A549 (cell line): ENCODE measurements at places on chromosomes 12 and 14. TPM values are rescaled to one million over a fixed set of nuclear protein-coding genes. Genes with fewer than 3 reads are reported as not detected.

DNA sequence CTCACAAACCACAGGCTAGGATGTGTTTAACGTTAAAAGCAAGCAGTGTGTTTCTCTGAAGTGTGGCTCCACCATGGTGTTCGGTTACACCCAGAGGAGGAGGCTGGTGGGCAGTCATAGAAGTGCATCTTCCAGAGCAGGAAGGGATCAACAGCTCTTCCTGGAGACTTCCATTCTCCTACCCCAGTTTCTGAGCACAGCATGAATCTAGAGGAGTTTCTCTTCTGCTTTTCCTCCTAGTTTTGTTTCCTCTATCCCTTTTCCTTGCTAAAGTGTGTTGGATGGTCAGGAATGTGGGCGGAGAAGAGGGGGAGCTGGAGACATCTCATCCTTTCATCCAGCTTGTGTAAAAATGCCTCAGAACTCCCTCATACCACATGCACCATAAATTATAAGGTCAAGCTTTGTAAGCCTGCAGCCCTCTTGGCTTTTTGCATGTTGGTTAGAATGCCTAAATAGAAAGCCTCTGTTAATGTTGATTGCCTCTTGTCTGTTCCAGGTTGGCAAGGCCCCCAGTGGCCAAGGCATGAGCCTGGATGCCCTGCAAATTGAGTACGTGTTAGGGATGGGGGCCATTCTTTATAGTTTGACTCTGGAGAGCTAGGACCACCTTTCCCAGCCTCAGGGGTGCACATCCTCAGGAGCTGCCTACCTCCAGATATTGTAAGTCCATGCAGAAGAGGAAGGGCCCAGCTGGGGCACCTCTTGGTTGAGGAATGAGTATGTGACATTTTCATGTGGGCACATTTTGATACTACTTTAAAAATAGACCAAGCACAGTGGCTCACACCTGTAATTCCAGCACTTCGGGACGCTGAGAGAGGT, 4.0 kb upstream of the CKAP4 start:
- DNase-seq = no peak

GRCh38 chr14:64422005-64422404, 33.9 kb downstream of the MTHFD1 start:
- no peak for DNase-seq

DNA sequence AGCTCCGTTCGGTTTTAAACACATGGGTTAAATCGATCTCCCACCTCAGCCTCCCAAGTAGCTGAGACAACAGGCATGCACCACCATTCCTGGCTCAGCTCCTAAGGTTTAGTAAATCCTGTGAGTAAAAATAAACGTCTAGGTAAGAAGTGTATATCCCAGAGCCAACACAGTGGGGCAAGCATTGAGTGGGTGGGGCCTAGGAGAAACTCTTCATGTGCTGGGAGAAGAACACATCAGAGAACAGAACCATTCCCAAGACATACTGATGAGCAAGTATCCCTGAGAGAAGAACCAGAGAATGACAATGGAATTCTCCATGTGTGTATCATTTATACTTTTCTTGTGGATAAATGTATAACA, 86.3 kb downstream of the SEC23A start:
- no peak for DNase-seq

The SCNN1A gene
- polyA plus RNA-seq = 4.3 to 6.0 TPM (median 5.7 TPM) in 3 replicates

DNA sequence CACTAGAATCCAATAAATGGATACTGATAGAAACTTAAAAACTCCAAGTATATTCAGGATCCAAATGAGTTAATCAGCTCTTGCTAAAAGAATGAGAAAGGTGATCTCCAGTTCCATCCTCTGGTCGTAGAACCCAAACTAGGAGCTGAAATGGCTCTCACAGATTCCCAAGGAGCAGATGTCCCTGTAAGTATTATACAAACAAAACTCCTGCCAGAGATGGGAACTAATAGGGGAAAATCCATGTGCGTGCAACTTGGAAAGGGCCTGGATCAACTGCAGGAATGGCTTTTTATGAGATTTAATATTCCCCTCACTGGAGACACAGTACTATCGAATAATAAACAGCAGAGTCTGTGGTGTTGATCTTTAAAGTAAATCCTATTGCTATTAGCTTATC, 309.2 kb upstream of the TBX3 start:
- DNase-seq = no peak

The HOXC11 gene
- polyA plus RNA-seq = 0.45 to 0.54 TPM (median 0.45 TPM) in 3 replicates

DNA sequence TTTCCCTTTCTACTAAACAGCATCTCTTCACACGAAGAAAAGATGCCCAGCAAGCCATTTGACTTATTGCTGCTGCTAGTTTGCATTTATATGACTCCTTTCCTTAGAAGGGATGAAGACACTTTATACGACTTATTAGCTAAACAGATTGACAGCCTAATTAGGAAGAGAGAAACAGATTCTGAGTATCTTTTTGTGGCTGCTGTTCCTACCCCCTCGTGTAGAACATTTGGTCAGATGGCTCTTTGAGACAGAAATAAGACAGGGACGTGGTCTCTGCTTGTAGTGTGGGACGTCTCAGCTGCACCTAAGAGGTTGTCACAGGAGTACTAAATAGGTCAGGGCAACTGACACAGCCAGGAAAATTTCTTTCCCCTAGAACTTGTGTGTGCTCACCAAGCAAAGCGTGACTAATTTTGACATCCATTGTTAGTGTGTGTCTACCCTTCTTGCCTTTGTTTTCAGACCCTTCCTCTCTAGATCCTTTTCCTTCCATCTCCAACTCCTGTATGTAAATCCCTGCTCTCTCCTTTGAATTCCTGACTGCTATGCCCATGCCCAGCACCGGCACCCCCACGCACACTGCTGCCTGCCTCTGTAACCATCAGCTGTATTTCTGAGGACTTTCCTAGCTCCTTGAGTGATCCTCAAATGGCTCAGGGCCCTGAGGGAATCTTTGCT, 83.2 kb downstream of the DAD1 start:
- DNase-seq = no peak

The ALG10B gene
- 3.5 to 4.7 TPM (median 3.7 TPM) in 3 replicates for polyA plus RNA-seq

DNA sequence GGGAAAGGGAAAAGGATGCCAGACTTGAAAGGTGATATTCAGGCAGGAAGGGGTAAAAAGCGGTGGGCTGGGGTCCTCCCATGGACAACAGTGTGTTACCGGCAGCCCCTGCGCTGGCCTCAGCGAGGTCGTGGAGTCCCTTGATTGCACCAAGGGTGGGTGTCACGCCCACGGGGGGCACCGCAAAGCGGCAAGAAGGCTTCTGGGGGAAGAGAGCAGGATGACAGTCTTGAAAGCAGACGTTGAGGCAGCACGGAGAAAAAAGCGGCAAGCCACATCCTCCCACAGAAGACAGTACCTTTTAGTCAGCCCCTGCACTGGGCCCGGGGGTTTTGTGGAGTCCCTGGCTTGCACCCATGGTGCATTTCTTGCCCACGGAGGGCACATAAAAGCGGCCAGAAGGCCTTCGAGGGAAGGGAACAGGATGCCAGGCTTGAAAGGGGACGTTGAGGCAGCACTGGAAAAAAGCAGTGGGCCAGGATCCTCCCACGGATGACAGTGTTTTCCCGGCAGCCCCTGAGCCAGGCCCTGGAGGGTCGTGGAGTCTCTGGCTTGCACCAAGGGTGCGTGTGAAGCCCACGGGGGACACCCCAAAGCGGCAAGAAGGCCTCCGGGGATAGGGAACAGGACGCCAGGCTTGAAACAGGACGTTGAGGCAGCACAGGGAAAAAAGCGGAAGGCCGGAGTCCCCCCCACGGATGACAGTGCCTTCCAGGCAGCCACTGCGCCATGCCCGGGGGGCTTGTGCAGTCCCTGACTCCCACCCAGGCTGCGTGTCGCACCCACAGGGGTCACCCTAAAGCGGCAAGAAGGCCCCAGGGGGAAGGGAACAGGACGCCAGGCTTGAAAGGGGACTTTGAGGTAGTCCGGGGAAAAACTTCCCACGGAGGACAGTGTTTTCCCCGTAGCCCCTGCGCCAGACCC, 162.2 kb upstream of the ALG10B start:
- no peak for DNase-seq
